ENCODE measurements at places on chromosomes 2 and 18.
A peak's percentile ranks its signal among the peaks of the same experiment; 100 is the strongest.

- DNase-seq, result no peak
Observed at GRCh38 chr2:16105669-16106281, 165.4 kb downstream of the MYCN start.

- DNase-seq, result no peak
Observed at GRCh38 chr2:44932079-44932478, 9.4 kb upstream of the SIX3 start.

- DNase-seq, result no peak
Observed at GRCh38 chr2:69547984-69548715, 95.4 kb downstream of the AAK1 start.

- DNase-seq, result peak; percentile 97
Observed at GRCh38 chr18:48410095-48410920, 1.1 kb upstream of the ZBTB7C start.

DNA sequence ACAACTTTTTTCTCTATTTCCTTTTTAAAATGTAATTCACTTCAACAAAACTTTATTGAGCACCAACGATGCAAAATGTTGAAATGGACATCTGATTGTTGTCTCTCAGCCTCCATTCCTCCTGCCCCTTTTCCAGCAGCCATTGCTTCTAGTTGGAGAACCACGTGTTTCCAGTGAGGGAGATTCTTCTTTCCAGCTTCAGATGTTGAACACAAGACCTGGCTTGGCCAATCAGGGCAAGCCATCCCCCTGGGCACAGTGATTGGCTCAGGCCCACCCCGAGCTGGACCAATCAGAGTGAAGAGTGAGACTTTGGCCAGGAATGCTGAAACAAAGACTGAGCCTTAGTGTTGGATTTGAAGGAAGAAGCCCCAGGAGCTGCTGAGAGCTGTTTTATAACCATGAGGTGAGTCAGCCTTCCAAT is 59.0 kb downstream of the E2F6 start:
- peak; percentile 44 for DNase-seq

DNA sequence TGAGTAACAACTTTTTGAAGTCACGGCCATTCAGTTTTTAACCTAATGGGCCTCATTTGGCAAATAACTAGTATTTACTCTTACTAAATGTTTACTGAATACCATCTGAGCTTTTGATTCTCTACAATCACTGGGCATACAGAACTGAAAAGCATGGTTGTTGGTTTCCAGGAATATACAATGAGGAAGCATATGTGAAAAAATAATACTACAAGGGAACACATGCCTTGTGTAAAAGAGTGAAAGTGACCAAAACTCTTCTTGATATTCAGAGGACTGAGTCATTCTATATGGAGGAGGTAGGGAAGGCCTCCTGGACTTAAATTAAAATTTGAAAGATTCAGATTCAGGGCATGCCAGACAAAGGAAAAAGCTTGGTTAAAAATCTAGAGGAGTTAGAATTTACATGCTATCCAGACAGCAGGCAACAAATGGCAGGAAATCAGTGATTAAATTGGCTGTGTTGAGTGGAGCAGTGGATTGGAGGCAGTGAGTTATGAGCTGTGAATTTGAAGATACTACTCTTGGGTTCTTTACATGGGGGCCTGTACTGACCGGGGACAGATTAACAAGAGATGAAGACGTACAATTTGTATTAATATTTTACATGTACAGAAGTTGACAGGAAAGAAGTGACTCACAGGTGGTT is 53.6 kb upstream of the NRXN1 start:
- DNase-seq, result no peak

DNA sequence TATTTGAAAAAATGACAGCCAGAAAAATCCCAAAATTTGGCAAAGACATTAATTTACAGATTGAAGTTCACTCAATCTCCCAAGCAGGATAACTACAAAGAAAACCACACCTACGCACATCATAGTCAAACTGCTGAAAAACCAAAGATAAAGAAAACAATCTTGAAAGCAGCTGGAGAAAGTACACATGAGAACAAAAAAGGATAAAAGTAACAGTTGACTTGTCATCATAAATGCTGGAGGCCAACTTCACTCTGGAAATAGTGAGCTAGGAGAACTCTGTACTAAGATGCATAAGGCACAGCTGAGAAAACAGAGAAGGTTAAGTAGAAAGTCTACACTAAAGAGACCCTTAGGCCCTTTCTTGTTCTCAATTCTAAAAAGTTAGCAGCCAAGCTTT is 73.1 kb downstream of the TLK1 start:
- no peak for DNase-seq

- no peak for DNase-seq
Observed at GRCh38 chr2:161420406-161421074, 4.4 kb downstream of the TBR1 start.
